ENCODE measurements at places on chromosomes 5 and 9.

DNA sequence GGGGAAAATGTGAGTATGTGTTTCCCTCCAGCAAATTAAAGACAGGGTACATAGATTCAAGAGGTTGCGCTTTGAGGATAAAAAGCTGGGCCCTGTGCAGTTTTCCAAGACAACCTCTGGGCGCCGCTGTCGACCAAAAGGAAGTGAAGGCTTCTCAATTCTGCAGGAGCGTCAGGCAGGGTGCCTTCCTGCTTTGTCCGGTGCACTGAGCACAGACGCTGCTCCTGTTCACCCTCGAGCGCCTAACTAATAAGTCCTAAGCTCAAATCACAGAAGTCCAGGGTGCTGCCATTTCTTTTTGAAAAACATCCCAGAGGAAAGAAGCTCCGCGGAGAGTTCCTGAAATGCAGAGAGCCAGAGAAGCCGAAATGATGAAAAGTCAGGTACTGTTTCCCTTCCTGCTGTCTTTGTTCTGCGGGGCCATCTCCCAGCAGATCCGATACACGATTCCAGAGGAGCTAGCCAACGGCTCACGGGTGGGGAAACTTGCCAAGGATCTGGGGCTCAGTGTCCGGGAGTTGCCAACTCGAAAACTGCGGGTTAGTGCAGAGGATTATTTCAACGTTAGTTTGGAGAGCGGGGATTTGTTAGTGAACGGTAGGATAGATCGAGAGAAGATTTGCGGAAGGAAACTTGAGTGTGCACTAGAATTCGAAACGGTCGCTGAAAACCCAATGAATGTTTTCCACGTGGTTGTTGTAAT is at the start of gene PCDHGB1:
PCDHGB1 (plus strand) TSS at position 183 of the 703 bp plus-strand sequence; CDS start at position 345, 162 bp downstream.
- no peak for DNase-seq

DNA sequence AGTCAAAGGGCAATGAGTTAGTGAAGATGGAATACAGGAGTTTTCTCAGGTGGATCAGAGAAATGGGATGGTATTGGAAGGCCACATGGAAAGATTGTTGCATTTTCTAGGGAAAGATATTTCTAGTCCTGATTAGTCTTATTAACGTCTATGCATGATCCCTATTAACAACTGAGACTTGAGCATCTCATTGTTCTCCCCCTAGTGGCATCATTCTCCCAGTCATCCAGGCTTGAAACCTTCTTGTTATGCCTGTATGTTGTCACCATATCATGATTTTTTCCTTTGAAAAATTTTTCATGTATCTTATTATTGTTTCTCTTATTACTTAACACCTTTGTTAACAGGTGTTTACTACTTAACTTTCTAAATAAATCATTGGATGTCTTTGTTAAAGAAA is 34.4 kb downstream of the KIF2A start:
- no peak for DNase-seq

- DNase-seq, result no peak
Measured at GRCh38 chr9:98317134-98317857, 61.8 kb upstream of the TBC1D2 start.

GRCh38 chr9:106060885-106061284 is 366.5 kb downstream of the TMEM38B start:
- no peak for DNase-seq

- no peak for DNase-seq
Measured at GRCh38 chr5:139183502-139183901, 14.7 kb downstream of the SIL1 start.

DNA sequence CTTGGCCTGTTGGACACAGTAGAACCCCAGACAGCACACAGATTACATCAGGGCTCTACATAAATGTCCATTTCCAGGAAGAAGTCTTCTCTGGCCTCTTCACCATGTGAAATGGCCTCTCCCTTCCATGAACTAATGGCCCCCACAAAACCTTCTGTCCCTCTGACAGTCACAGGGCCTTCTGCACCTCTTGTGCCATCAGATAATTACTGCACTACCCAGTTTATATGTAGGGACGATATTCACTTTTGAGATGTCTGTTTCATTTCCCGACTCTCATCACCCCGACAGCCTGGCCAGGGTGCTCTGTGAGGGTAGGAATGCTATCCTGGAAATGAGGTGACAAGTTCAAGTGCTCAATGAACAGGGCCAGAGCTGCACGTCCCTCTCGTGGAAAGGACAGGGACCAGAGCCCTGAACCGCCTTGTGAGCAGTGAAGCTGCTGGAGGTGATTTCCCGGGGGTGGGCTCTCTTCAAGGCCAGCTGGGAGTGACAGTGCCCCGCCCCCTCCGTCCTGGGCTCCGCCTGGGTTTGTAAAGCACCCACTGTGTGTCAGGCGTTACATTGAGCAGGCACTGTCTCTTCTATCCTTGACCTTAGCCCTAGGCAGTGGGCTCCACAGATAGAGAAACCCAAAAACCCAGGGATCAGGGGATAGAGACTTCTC is 3.0 kb upstream of the FAM78A start:
- DNase-seq, result no peak

GRCh38 chr5:54009828-54010227 is 300.5 kb downstream of the ARL15 start:
- no peak for DNase-seq

DNA sequence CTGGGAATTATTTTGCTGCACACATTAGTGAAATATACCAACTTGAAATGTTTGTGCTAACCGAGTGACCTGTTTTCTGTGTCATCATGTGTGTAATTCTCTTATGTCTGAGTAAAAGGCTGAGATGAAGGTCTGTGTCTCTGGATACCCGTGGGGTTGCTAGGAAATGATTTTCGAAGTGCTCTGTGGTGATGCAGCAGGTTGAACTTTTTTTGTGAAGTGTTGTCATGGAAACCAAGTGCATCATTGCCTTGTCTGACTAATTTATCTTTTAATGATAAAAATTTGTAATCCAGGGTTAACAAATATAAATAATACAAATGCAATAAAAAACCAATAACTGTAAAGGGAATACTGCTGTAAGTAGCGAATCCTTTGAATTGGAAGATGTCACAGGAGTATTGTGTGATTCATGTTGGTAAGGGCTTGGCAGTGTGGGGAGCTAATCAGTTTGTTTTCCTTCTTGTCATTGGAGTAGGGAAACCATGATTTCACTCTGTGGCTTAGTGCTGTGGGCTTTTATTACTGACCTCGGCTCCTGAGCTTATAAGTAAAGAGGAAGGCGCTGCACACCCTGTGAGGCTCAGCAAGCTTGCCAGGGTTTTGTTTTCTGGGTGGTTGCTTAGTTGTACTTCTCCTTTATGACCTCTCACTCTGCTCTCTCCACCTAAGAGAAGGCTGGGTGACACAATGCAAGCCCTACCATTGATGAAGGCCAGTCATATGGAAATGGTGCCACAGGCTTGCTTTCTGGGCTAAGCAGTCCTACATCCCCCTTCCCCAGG is 22.3 kb downstream of the PDE8B start:
- no peak for DNase-seq

DNA sequence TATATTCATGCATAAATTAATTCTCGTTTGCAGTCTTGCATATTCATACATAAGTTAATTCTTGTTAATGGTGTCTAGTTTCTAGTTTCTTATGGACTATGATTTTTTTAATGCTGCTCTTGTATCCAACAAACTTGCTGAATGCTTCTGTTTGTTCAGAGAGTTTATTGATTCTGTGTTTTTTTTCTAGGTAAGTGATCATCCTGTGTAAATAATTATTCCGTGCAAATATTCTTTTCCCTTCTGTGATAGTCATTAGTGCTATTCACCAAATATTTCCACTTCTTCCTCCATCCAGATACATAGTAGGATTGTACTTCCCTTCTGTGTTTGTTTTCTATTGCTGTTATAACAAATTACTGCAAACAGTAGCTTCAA is 35.8 kb upstream of the SHISAL2B start:
- DNase-seq, result no peak

DNA sequence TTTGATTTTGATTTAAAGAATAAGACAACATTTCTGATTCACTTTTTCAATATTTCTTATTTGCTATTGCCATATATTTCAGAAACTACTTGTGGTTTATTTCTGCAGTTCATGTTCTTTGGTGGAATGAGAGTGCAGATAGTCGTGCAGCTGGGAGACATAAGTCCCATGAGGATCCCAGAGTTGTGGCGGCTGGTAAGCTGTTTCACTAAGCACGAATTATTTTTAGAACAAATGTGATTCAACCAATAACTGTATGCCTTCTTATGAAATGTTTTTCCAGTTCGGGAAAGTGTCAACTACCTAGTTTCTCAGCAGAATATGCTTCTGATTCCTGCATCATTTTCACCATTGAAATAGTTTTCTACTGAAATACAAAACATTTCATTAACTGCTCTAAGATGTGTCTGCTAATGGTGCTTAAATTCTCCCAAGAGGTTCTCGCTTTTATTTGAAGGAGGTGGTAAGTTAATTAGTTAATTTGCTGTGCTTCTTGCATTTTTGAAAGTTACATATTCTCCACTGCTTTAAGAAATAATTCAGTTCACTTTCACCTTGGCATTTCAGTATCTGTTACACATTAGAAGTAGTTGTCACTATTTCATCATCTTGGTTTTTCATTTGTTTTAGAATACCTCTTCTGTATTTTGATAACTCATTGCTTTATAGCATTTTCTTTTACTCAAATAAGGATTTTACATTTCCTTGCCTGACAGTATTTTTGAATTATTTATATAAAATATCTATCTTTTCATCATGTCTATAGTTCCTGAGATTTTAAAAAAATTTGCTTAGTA is 9.0 kb downstream of the NIPSNAP3B start:
- DNase-seq, result no peak

DNA sequence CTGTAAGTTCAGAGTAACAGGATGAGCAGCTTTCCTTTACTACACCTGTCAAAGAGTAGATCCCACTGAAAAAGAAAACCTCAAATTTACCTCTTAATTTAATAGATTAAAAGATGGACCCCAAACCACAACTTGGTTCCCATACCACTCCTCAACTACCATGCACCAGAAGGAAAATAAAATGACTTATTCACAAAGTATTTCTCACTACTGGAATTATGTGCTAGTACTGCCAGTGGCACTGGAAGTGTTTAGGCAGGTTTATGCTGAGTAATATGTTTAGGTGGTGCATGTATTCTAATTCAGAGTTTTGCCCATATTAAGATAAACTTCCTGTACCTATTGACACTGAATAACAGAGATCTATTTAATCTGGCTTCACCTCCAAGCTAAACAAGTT is 6.6 kb downstream of the PLK2 start:
- no peak for DNase-seq
